T-helper 9 cell (primary cell): ENCODE measurements at places on chromosomes 7 and 10.

GRCh38 chr10:122555442-122555841 is 5.1 kb upstream of the DMBT1 start:
- DNase-seq = no peak

DNA sequence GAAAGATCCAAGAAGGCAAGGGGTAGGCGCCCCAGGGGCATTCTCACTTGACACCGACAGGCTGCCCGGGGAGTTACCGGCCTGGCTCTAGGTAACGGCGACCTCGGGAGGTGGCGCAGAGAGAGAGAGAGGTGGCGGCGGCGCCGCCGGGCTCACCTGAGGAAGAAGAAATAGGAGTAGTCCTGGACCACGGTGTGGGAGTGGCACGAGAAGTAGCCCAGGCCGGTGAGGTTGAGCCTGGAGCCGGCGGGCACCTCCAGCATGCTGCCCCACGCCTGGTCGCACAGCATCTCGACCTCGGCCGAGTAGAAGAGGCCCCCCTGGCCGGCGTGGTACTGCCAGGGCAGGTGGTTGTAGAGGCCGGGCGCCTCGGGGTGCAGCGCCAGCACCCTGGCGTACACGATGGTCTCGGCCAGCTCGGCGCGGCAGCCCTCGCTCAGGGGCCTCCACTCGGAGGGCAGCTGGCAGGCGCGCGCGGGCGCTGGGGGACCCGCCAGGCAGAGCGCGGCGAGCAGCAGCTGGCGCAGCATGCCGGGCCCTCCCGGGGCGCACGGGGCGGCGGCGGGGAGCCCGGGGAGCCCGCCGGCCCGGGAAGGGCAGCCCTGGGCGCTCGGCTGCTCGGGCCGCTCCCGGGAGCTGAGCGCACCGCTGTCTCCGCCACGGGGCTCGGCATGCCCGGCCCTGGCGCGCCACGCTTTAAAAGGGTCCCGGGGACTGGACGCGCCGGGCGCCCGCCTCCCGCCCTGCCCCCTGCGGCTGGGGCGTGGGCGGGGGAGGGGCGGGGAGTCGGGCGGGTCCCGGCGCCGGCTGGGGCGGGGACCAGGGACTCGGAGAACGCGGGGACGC is at the start of gene CCDC3:
Gene CCDC3 (minus strand): TSS at position 673 of the 846 bp plus-strand sequence. CDS start 143 bp downstream, at position 530.
- DNase-seq = no peak

DNA sequence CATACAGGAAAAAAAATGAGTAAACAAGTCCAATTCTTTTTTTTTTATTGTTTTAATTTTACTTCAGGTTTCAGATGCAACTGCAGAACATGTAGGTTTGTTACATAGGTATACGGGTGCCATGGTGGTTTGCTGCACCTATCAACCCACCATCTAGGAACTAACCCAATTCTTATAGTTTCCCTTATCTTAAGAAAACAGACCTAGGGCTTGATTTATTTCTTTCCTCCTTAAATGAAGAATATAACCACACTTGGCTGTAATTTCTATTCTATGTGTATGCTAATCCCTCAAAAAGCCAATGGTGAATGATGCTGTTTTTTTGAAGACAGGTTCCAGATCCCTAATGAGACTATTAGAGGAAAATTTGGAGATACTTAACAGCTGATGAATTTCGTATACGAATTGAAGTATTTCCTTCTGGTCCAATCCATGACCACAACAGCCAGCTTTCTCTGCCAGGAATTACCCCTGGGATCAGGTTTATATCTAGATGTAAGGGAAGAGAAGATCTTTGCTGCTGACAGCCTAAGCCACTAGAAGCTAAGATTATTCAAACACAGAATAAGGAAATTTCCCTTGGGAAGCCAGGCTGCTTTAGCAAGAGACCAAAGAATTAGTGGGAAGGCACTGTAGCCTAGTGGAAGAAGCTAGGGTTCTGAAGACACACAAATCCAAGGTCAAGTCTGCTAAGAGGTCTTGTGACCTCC is 115.8 kb downstream of the INHBA start:
- DNase-seq = no peak

DNA sequence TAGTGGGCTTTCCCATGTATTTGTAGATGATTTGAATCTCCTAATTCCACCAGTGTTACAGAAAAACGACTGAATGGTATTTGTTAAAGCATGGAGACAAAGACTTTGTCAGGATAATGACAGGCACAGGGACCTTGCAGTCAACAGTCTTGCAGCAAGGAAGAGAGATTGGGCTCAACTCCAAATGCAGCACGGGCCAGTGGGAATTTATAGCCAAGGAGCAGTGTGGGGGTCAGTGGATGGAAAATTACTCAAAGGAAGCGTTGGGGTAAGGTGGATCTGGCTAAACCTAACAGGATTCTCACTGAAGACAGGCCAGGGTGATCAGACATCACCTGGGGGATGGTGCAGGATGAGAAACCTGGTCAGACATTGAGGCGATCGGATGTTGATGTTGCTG is 24.3 kb downstream of the CPVL start:
- no peak for DNase-seq

GRCh38 chr7:42478717-42479116 is 241.7 kb upstream of the GLI3 start:
- no peak for DNase-seq

- DNase-seq = no peak
These were observed 972.5 kb downstream of the LRMDA start for GRCh38 chr10:76403912-76404311.

DNA sequence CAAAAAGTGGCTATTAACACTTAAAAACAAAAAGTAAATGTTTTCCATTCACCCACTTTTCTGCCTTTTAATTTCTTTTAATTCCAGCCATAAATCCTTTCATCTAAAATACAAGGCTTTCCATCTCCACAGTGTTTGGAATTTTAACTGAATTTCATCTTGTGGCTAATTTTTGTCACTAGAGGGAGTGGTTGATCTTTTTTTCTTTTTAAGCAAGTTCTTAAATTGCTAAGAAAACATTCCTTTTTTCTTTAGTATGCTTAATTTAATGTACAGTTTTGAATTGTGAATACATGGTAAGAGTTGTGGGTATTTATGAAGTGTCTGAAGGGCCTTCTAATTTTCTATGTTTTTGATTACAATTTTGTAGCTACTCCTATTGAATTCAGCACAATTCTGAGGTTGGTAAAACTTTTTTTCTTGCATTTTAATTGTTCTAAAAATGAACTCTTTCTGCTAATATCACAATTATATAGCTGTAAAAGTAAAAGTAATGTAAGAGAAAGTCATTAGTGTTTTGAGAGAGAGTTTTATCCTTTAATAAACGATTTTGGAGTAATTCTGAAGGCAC is 54.9 kb upstream of the ANK3 start:
- no peak for DNase-seq

- no peak for DNase-seq
These were observed 85.8 kb downstream of the GSAP start for GRCh38 chr7:77330169-77330882.

GRCh38 chr10:117699436-117700075 is 157.0 kb downstream of the EMX2 start:
- no peak for DNase-seq

GRCh38 chr10:60862517-60862916 is 81.5 kb downstream of the RHOBTB1 start:
- no peak for DNase-seq

DNA sequence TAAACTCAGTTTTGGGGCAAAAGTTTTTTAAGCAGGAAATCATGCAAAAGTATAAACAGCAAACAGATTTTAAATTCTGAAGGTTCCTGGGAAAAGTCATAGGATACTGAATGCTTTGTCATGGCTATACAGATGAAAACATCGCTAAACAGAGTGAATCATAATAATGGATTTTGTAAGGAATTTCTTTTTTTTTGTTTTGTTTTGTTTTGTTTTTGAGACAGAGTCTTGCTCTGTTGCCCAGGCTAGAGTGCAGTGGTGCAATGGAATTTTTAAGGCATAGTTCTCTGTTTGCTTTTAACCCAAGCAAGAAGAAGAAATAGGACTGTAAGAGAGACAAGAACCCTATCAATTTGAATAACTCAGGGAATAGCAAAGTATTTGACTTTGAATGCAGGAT is 285.3 kb downstream of the NRG3 start:
- no peak for DNase-seq

DNA sequence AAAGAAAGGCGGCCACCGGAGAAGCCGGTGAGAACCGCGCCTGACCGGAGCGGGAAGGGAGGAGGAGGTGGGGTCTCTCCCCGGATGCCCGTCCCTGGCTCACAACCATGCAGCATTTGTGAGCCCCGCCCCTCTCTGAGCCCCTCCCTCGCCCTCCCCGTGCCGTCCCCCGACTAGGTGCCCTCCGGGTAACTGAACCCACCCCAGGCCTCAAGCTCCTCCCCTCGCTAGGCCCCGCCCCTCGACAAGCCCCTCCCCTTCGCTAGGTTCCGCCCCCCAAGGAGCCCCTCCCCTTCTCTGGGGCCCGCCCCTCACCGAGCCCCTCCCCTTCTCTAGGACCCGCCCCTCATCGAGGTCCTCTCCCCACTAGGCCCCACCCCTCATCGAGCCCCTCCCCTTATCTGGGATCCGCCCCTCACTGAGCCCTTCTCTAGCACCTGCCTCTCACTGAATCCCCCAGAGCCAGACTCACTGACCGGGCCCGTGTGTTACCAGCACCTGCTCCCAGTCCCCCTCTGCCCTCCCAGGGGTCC is 42.2 kb upstream of the HSPB1 start:
- DNase-seq = peak; percentile 53

GRCh38 chr10:113680190-113681111 is 739 bp downstream of the CASP7 start:
- DNase-seq = peak; percentile 13

GRCh38 chr7:85285527-85285926 is 98.7 kb upstream of the SEMA3D start:
- DNase-seq = no peak

GRCh38 chr10:59098387-59098786 is 78.1 kb upstream of the PHYHIPL start:
- no peak for DNase-seq

DNA sequence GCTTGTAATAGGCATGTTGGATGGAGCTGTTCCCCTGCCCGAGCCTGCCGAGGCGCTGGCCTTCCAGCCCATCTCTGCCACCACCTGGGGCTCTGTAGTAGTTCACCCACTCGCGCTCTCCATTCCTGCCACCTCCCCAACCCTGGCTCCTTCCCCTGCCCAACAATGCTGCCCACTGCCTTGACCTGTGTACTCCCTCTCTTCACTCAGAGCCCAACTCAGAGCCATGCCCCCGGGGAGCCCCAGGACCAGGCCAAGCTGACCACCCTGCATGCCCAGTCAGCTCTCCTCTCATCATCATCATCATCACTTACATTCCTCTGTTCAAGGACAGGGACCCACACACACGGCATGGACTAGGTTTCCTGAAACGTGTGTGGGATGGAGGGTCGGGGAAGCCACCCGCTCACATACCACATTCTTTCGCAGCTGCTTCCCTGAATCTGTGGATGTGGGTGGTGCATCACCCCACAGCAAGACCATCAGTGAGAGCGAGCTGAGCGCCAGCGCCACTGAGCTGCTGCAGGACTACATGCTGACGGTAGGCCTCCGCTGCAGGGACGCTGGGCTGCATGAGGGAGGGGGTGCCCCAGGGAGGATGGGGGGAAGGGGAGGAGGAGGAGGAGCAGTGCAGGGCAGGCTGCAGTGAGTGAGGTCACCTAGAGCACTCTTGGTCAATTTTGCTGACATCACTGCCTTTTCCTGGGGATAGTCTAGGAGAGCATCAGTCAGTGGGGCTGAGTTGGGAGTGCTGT is 15.6 kb downstream of the NACAD start:
- DNase-seq = no peak
